ENCODE measurements at places on chromosomes 2 and 18.

DNA sequence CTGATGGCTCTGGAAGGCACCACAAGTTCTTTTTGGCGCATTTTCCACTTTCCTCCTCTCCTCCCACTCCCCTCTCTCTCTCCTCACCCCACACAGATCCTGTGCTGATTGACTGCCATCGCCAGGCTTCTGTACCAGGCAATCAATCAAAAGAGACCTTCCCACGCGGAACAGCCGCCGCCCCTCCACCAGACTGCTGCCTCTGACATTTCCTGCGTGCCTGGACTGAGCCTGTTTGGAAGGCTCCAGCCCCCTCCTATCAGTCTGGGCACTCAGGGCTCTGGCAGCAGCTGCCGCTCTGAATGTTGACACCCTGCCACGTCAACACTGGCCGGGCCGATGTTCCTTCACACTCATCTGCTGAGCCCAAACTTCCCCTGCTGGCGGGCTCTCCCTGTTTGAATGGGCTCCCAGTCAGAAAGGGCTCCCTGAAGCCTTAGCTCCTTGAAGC is 467.7 kb downstream of the EPHA4 start:
- no peak for DNase-seq

DNA sequence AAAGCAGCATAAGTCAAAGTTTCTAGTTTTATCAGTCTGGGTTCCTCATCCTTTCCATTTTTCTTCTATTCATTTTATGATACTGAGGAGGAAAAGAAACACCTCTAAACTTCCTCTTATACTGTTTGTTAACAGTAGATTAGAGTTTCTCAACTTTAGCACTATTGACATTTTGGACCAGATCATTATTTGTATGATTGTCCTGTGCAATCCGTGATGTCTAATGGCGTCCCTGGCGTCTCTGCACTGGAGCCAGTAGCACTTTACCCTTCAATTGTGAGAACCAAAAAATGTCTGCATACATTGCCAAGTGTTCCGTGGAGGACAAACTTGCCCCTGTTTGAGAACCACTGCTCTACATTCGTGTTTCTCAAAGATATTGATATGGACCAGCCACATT is 25.2 kb downstream of the PTPN4 start:
- DNase-seq: no peak

DNA sequence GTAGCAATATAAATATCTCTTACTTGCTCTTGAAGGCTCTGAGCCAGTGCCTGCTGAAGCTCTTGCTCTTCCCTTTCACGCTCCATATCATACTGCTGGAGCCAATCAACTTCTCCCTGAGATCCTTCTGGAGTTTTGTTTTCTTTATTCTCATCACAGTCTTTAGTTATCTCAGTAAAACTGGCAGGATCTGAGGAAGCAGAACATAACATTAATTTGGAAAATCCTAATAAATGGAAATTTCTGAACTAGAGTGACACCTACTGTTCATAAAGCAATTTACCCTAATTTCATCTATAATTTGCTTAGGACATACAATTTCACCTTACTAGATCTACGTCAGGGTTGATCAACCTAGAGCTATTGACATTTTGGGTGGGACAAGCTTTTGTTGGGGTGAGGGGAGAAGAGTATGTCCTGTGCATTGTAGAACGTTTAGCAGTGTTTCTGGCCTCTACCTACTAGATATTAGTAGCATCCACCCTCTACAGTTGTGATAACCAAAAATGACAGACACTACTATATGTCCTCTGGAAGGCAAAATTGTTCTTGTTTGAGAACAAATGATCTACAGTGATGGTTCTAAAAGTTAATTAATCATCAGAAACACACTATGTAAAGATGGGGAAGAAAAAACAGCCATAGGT is 47.2 kb downstream of the VIL1 start:
- peak; percentile 18 for DNase-seq

DNA sequence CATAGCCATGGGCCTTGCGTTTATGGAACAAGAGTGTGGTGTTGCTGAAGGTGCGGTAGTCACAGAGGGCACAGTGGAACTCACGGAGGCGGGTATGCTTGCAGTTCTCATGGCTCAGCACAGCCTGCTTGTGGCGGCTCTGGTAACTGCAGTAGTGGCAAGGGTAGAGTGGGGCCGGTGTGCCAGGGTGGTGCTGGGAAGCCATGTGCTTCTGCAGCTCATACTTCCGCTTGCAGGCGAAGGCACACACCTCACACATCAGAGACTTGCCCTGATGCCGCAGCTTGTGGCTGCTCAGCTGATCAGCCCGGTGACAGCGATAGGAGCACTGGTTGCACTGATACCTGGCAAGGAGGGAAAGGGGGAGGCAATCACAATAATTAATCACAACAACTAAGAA is 14.7 kb downstream of the ZNF142 start:
- DNase-seq: peak; percentile 66

GRCh38 chr2:144180131-144180530 is 339.8 kb downstream of the ZEB2 start:
- no peak for DNase-seq

DNA sequence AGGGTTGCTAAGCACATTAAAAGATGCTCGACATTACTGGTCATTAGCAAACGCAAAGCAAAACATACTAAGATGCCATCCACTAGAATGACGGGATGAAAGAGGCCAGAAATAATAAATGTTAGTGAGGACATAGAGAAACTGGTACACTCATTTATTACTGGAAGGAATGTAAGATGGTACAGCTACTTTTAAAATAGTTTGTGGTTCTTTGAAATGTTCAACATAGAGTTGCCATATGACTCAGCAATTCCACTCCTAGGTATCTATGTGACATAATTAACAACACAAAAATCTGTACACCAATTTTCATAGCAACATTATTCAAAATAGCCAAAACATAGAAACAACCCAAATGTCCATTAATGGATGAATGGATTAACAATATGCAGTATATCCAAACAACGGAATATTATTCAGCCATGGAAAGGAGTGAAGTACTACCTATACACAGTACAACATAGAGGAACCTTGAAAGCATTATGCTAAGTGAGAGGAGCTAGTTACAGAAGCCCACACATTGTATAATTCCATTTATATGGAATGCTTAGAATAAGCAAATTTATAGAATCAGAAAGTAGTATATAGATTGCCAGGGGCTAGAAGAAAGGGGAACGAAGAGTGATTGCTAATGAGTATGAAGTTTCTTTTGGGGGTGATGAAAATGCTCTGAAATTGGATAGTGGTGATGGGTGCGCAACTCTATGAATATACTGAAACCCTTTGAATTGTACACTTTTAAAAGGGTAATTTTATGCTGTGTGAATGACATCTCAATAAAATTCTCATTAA is 61.9 kb upstream of the IL1R1 start:
- peak; percentile 68 for DNase-seq

- DNase-seq: no peak
Measured at GRCh38 chr2:20177556-20178248, 47.2 kb downstream of the SDC1 start.

DNA sequence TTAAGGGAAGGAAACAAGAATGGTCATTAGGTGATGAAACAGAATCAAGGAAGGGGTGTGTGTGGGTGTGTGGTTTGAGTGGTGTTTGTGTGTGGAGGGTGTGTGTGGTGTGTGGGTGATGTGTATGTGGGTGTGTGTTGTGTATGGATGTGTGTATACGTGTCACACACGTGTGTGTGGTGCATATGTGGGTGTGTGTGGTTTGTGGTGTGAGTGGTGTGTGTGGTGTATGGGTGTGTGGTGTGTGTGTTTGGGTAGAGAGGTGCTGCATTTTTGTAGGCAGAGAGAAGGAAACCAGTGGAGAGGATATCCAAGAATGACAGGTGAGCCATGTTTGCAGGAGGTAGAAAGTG is 1.1 kb upstream of the CEP192 start:
- DNase-seq: no peak

DNA sequence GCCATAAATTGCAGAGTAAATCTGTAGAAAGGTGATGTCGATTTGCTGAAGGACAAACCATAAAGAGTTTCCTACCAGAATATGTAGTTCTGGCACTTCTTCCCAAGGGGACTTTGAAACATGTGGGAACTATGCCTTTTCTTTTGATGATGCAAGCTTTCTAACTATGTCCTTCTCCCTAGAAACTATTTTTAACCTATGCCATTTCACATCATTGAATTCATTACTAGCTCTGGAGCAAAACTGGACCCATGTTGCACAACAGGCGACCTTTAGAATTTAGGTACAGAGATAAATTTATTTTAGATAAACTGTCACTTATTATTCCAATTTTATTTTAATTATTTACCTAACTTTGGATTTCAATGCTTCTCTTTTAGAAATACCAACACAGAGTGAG is 186.5 kb downstream of the CCDC102B start:
- no peak for DNase-seq
